Right forelimb (tissue), 1 donor: ENCODE measurements at places on chromosomes 12 and 14.

- peak; percentile 63 for DNase-seq
Observed at GRCh38 chr14:32932914-32933628, 5.6 kb upstream of the NPAS3 start.

- DNase-seq = peak; percentile 65
Observed at GRCh38 chr12:106342397-106343213, 14.9 kb upstream of the POLR3B start.

DNA sequence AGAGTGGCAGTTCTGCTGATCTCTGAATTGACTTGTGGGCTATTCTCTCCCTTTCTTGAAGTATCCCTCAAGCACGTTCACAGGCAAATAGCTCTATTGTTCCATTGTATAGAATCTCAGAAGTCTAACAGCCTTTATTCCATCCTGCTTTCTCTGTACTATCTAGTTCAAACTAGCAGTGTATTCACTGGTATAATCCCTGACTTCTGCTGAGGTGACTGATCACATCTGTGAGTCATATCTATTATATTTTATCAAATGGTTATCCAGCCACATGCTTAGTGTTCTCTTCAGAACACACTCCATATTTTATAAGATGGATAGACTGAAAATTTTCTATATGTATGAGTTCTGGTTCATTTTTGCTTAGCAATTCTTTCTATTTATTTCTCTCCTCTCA lies 866.1 kb downstream of the C12orf50 start:
- no peak for DNase-seq

DNA sequence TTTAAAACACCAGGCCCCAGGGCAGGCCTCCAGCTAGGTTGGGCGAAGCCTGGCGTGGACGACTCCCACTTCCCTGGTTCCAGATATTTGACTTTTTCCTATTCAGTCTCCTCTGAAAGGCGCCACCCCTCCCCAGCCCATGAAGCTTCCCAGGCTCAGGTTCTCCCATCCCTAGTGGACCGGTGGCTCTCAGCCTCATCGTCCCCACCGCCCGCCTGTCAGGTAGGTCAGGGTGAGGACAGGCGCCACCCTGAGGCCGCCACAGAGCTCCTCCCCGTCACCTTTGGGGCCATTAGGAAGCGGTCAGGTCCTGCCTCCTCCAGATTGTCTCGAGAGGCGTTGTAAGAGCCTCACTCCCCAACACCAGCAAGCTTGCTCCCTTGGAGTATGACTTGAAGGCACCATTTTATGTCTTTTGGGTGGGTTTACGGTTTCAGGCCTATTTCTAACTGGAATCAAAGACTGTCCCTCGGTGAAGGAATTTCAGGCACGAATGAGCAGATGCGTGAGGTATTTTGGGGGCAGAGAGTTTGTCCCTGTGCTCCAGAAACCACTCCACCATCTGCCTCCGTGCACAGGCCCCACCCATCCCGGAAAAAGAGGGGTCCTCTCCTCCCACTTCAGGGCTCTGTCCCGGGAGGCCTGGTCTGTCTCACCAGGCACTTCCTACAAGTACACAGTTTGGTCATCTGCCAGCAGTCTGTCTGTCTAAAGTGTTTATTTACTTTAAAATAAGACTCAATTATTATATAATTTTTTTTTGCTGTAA lies 55.6 kb downstream of the TSPAN9 start:
- no peak for DNase-seq

- no peak for DNase-seq
Observed at GRCh38 chr12:24200010-24200409, 250.5 kb upstream of the SOX5 start.

GRCh38 chr12:49108958-49109404 lies 1.7 kb downstream of the LMBR1L start:
- no peak for DNase-seq

GRCh38 chr14:88895116-88895515 lies 70.7 kb downstream of the TTC8 start:
- no peak for DNase-seq
